Activated T-helper 1 cell treated with anti-CD3 and anti-CD28 coated beads, Interleukin-2, amount 50 U/mL, for 16 hours (primary cell): ENCODE measurements at places on chromosomes 3 and 15.

DNA sequence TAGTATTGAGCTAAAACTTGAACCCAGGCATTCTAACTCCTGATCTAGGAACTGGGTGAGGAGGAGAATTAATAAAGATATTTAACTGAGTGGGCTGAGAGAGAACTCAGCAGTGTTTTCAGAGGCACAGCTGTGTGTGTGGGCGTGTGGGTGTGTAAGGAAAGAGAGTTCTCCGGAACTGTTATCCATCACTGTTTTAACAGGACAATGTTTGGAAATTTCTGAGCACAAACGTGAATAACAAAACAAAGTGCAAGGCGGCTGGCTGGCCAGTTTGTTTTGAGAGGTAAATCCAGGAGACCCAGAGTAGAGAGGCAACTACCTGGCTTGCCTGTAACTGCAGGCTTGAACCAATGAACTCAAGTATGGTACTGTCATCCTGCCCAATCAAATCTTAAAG, 5.0 kb upstream of the PTPN9 start:
- no peak for DNase-seq

DNA sequence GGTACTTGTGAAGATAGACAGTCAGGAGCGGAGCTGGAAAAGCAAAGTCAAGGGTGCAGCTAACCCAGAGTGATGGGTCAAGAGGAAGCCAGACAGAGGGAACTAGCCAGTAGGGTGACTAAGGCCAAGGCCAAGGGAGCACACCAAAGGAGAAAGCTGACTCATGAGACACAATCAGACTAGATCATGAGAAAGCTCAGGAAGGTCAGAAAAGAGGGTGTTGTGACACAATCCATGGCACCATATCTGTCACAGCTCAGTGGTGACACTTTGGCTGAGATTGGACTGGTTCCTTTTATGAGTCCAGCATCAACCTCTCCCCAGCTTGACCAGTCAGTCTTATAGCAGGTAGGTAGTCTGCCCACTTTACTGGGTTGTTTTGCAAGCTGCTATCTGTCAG, 22.2 kb downstream of the P2RY1 start:
- no peak for DNase-seq

GRCh38 chr3:62586356-62586755, 213.0 kb upstream of the FEZF2 start:
- no peak for DNase-seq

DNA sequence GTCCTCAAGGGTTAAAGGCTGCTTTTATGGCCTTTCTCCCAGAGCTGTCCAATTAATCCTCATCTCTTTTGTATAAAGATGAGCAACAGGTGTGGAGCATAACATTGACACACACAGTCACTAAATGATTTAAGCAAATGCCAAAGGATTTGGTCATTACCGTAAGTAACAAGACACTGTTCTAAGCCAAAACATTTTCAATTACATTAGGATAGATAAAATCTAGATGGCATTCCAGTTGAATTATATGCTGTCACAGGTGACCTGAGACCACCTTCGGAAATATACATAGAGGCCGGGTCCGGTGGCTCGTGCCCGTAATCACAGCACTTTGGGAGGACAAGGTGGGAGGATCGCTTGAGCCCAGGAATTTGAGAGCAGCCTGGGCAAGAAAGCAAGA, 105.3 kb upstream of the UBE3A start:
- no peak for DNase-seq

DNA sequence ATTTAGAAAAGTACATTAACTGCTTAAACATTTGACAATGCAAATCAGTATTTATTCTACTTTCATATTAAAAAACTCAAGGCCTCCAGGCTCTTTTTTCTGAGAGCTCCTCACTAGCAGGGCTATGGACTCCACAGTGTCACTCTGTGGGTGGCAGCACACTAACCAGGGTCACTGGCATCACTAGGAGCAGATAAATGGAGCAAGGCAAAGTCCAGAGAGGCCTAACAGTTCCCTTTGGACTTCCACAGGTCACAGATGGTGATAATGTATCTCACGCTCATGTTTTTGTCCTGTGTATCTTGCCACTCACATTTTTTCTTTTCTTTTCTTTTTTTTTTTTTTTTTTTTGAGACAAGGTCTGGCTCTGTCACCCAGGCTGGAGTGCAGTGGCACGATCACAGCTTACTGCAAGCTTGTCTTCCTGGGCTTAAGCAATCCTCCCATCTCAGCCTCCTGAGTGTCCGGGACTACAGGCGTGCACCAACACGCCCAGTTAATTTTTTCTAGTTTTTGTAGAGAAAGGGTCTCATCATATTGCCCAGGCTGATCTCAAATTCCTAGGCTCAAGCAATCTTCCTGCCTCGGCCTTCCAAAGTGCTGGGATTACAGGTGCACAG, 7.8 kb downstream of the SPG21 start:
- DNase-seq, result no peak
